Stimulated activated CD4-positive, alpha-beta T cell treated with anti-CD3 and anti-CD28 coated beads, Interleukin-4, amount 100 ng/mL, for 48 hours (primary cell): ENCODE measurements at places on chromosomes 5 and 9.

DNA sequence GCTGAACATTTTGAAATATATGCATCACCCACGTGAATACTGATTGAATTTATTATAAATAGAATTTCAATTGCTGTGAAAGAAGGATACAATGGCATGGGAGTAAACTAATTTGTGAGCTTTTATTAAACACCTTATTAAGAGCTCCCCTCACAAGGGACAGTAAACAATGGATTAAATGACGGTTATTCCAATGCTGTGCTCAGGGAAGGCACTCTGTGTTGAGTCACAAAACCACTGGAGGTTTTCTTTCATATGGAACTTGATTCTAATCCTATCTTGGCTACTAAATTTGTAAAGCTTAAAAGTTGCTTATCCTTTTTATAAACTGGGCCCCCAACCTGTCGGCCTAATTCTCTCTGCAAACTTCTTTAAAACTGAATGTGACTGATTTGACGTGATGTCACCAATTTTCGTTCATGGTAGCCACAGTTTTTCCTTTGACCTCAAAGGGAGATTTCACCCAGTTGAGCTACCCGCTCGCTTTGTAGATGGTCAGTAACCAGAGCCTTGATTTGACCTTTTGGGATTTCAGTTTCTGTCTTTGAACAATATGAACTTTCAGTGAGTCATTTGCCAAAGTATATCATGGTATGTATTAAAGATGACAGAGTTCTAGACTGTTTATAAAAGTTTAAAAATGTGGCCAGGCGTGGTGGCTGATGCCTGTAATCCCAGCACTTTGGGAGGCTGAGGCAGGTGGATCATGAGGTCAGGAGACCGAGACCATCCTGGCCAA is 61.3 kb upstream of the PIK3R1 start:
- no peak for DNase-seq

DNA sequence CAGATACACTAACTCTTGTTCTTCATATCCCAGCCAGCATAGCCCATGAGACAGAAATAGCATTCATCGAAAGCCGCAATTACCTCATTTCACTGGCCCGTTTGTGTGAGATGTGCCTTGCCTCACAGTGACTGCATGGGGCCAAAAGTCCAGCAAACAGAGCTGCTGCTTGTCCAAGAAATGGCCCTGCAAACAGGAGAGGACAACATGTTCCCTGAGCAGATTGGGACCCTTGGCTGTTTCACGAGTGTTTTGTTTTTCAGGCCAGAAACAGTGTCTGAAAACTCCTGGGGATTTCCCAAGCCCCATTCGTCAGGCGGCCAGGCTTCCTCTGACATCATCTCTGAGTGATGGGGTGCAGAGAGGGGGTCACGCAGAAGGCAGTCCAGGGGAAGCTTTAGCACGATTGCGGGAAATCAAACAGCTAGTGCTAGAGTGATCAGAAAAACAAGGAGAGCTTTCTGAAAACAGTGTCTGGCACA is 503.6 kb upstream of the PAPPA start:
- DNase-seq, result no peak

GRCh38 chr9:17839776-17840175 is 260.9 kb downstream of the SH3GL2 start:
- DNase-seq, result no peak

GRCh38 chr5:135655468-135655815 is 76.7 kb upstream of the CXCL14 start:
- no peak for DNase-seq

- DNase-seq, result no peak
Observed at GRCh38 chr5:143302341-143303045, 101.0 kb downstream of the NR3C1 start.

DNA sequence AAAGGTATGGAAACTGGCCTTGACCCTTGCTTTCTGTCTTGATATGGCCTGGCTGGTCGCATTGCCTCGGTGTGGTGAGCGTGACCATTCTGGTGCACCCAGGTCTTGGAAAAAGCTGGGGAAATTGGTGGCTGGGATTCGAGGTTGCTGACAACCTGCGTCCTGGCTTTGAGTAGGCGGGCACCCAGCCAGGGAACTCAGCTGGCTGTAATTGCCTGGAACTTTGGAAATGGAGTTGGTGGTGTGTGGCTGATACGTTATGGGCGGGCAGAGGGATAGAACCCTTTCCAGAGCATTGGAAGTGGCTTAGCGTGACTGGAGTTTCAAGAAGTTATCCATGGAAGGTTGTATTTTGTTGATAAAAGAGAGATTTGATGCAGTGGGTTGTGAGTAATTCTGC is 35.2 kb downstream of the KCNMB1 start:
- DNase-seq, result no peak

GRCh38 chr5:132787076-132787475 is 10.0 kb upstream of the SEPTIN8 start:
- DNase-seq, result no peak

DNA sequence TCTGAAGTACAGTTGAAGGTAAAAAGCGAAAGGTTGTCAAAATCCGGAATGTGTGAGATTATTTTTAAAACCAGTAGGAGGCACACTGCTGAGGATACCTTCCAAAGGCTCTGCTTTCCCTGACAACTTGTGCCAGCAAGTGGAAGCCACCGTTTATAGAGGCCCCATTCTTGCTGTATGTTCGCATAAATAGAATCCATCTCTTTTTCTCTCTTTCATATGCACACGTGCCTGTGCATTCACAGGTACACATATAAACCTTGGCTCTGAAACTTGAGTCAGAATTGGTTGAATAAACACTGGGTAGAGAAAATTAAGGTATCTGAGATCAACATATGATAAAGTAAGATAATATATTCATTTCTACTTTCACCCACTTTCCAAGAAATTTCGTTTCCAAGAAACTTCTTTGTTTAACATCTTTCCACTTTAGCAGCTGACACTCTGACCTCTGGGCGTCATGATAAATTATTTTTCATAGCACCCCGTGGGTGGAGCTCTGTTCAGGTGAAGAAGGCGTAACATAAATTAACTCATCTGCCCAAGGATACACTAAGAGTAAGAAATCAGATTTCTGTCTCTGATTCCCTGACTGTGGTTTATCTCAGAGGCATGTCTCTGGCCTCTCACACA is 63.7 kb upstream of the RICTOR start:
- no peak for DNase-seq

GRCh38 chr5:100641833-100642232 is 106.7 kb downstream of the FAM174A start:
- DNase-seq, result no peak

GRCh38 chr5:172410662-172411483 is 43.5 kb downstream of the SH3PXD2B start:
- DNase-seq, result no peak

DNA sequence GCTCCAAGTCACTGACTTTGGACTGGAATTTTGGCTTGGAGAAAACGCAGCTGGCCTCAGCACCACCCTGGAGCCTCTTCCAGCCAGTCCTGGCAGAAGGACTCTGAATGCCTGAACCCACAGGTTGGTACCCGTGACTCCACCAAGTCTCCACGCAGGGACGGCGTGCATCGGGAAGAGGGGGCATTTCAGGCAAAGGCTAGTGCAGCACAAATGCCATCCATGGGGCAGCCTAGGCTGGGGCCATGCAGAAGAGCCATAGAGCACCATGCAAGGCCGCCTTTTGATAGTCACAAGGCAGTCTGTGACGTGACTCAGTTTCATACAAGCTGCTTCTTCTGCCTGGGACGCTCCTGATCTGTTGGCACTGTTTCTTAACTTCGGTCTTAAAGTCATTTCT is 28.0 kb downstream of the GDNF start:
- no peak for DNase-seq

DNA sequence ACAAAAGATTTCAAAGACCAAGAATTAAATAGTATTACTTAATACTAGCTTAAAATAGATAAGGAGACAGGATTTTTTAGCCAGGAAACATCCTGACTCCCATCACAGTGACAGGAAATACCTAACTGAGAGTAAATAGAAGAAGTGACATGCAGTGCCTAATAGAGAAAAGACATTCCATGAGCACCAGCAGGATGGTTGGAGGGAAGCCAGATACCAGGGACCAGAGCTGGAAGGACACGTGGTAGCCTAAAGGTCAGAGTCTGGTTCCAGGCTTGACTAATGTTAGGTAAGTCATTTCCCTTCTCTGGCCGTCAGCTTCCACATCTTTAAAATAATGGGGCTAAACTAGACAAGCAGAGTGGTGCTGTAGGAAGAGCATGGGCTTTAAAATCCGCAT is 41.6 kb downstream of the CDK5RAP2 start:
- DNase-seq, result no peak

DNA sequence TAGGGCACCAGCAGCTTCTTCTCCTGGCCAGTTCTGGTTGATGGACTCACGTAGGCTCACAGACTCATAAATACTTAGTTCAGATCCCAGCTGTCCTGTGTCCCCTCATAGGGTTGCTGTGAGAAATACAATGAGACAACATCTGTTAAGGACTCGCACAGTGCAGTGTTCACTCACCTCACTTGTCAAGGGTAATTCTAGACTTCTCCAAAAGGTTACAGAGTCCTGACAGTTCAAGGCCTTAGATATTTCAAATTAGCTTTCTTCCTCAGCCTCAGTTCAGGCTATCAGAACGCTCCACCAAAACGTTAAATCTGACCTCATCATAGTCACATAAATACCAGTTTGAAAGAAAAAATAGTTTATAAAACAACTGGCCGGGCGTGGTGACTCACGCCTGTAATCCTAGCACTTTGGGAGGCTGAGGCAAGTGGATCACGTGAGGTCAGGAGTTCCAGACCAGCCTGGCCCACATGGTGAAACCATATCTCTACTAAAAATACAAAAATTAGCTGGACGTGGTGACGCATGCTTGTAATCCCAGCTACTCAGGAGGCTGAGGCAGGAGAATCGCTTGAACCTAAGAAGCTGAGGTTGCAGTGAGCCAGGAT is 106.3 kb downstream of the UGCG start:
- DNase-seq, result no peak

- DNase-seq, result no peak
Observed at GRCh38 chr5:38725371-38725865, 120.4 kb upstream of the OSMR start.

DNA sequence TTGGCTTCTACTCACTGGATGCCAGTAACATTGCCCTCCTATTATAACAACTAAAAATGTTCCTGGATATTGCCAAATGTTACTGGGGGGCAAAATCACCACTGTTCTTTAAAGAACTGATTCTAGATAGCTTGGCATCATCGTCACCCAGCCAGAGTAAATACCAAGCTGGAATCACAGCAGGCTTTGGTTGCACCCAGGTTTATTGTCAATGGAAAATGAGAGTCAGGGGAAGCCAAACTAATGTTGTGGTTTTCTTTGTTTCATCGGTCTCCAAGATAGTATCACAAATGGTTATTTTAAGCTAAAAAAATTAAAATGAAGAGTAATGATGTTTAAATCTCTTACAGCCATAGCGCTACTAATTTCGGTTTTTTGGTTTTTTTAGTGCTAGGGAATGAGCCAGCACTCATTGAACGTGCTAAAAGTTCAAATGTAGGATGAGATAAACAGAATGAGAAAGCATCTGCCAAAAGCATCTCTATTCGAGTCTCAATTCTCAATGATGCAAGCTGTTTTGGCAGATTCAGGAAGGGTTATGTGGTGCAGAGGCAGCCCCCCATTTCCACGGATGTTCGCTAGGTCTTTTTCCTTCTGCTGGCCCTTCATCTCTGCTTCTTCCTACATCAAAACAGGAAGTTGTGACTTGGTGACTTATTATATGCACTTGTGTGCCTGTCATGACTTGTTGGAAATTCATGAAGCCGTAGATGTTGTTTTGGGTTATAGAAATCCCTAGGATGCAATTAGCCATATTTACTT is 558.0 kb downstream of the EBF1 start:
- DNase-seq, result no peak

DNA sequence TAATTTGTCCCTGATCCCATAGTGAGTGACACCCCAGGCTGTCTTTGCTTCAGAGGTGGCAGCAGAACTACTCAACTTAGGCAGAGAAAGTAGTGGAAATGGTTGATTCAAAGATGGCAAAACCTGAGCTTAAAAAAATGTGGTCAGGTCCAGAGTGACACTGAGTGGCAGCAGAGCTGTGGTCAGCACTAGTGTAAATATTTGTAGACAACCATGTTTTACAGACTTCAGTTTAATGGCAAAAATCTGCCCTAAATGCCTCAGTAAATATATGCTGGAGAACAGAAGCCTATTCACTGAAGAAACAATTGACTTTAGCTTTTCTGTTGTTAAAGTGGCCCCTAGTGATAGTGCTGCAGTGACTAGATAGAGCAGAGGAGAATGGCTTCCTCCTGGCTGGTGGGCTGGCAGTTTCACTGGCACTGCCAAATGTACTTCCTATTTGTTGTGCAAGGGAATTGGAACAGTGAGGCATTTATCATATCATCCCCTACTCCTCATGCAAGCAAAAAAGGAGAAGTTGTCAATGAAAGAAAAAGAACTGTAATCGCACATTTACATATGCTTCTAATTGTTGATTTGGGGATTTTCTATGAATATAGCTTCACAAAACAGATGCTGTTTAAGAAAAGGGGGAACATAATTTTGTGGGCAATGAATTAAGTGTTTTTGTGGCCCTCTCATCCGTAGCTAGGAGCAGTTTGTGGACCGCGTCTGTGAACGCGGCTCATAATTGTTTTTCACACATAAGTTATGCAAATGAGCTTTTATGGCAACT is 12.0 kb downstream of the PBX3 start:
- DNase-seq, result no peak
